ENCODE measurements at places on chromosomes 7 and 10.

DNA sequence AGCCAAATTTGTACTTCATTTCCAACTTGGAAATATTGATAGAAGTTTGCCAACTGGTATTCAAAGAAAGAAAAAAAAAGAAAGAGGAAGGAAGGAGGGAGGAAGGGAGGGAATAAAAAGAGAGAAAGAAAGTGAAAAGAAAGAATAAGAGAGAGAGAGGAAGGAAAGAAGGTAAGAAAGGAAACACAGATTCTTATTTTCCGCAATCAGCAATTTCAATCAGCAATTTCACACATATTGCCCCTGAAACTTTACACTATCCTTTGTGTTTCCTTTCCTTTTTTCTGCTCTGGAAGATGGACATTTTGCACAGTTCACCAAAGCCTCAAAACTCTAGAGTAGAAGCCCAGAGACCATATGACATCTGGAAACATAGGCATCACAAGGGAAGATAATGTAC, 888.1 kb downstream of the REEP3 start:
- DNase-seq, result no peak

GRCh38 chr10:5413012-5413938, 918 bp downstream of the NET1 start:
- DNase-seq, result no peak

- no peak for DNase-seq
Measured at GRCh38 chr7:117639966-117640365, 160.1 kb downstream of the CFTR start.

- no peak for DNase-seq
Measured at GRCh38 chr7:155728116-155728515, 83.7 kb downstream of the RBM33 start.

- DNase-seq, result no peak
Measured at GRCh38 chr10:124375691-124376090, 43.0 kb downstream of the OAT start.

- DNase-seq, result no peak
Measured at GRCh38 chr10:50286996-50287803, 35.9 kb upstream of the ASAH2 start.

DNA sequence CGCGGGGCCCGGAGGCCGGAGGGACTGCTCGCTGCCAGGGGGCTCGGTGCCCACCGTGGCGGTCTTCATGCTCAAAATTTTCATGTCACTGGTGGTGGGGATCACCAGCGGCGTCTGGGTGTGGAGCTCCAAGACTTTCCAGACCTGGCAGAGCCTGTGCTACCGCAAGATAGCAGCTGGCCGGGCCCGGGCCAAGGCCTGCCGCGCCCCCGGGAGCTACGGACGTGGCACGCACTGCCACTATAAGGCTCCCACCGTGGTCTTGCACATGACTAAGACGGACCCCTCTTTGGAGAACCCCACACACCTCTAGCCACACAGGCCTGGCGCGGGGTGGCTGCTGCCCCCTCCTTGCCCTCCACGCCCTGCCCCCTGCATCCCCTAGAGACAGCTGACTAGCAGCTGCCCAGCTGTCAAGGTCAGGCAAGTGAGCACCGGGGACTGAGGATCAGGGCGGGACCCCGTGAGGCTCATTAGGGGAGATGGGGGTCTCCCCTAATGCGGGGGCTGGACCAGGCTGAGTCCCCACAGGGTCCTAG, 2.0 kb downstream of the FZD9 start:
- DNase-seq, result no peak

DNA sequence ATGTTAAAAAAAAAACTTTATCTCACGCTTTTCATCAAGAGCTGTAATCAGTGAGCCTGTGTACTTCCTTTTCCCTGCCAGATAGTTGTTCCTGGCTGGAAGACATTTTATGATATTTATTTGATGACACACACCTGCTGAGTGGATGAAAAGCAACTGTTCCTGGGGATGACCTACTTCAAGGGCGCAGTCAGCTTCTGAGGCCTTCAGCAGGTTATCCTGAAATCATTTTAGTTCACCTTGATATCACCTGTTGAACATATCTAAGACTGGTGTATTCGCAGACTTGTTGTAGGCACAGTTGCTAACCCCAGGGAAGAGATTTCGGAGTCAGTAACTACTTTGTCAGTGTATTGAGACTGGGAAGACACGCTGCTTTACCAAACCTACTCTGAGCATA, 234.5 kb upstream of the TCF7L2 start:
- no peak for DNase-seq

DNA sequence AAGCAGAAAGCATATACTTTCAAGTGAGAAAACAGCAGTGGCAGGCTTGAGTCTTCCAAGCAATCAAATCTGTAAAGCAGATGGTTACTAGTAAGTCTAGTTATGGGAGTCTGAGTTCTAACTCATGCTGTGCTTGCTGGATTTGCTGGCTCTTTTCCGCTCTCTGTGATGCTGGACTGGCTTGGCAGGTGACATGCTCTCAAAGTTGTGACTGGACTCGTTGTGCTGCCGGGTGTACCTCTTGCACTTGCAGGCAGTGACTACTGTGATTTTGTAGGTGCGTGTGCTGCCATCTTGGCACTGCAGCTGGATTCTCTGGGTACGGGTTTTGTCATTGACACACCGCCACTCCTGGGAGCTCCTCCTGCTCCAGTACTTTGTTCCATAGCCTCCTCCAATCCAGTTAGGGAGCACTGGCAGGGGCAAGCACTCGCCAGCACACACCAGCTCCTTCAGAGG, 3.1 kb downstream of the SOSTDC1 start:
- no peak for DNase-seq

DNA sequence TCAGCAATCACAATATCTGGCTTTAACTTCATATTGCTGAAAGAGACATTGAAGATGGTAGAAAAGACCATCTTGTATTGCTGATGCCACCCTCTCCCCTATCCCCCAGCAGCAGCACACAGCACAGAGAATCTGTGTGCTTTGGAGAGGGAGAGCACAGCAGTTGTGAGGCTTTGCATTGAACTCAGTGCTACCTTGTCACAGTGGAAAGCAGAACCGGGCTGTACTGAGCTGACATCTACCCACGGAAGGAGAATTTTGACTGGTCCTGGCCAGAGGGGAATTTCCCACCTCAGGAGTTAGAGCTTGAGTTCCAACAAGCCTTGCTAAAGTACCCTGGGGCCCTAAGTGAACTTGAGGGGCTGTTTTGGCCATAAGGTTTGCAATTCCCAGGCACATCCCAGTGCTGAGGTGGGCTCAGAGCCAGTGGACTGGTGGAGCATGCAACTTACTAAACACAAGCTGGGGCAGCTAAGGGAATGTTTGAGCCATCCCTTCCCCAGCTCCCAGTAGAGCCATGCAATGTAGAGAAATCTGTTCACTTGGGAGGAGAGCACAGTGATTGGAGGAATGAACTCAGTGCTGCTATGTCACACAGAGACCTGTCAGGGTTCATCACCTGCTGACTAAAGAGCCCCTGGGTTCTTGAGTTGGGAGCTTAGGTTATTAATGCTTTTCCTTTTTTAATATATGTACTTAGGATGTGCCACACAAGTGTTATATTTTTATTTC, 62.1 kb downstream of the OR13A1 start:
- no peak for DNase-seq

- DNase-seq, result no peak
Measured at GRCh38 chr7:44237696-44238095, 36.9 kb downstream of the YKT6 start.

- DNase-seq, result no peak
Measured at GRCh38 chr10:101123085-101123814, 7.8 kb upstream of the TLX1 start.

DNA sequence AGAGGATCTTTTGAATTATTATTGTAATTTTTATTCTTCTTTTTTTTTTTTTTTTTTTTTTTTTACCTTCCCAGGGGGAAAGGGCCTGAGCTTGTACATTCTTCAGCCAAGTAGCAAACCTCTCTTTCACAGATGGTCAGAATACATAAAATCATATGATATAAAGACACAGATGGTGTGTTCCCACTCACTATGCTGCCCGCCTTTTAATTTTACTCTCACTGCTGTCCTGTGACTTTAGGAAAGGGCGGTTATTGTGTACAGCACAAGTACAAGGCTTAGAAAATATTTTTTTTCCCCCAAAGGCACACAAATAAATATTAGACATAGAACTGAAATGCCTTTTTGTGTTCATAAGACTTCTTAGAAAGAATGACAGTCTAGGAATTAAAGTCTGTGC, 213.6 kb downstream of the RPS24 start:
- DNase-seq, result no peak

DNA sequence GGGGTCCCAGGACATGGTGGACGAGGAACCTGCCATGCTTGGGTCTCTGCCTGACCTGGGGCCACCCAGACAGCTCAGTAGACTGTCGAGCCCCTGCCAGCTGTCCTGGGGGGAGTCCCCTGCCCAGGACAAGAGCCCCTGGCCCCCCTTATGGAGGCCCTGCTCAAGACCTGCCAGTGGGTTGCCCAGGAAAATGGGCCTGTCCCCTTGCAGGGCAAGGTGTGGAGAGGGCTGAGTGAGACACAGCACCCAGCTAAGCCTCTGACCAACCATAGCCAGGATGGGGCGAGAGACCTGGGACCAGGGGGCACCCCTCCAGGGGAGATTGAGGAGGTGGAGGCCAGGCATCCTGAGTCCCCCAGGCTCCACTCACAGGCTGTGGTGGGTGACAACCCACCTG, 1.8 kb downstream of the FUOM start:
- no peak for DNase-seq

- no peak for DNase-seq
Measured at GRCh38 chr7:25314731-25315267, 86.5 kb upstream of the NPVF start.

- DNase-seq, result no peak
Measured at GRCh38 chr10:3570855-3571266, 214.1 kb downstream of the KLF6 start.

GRCh38 chr10:96496281-96496925, 17.3 kb downstream of the TLL2 start:
- DNase-seq, result no peak

GRCh38 chr10:128087884-128088709, 38.1 kb downstream of the MKI67 start:
- no peak for DNase-seq

GRCh38 chr7:43692582-43693373, 36.5 kb downstream of the COA1 start:
- DNase-seq, result no peak

DNA sequence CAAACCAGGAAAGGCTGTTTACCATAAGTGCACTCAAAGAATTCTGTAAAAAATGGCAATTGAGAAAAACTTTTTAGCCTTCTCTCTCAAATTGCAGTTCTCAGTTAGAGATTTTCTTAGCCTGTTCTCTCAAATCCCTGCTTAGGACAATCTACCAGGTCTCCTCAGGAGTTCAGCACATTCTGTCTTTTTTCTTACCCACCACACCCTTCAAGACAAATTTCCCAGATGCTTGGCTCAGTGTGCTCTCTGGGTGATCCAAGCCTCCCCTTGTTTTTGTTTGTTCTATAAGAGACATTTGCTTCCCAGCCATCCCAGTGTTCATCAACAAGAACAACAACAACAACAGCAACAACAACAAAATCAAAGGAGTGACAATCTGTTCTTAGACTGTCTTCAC, 87.3 kb downstream of the MACC1 start:
- DNase-seq, result no peak

DNA sequence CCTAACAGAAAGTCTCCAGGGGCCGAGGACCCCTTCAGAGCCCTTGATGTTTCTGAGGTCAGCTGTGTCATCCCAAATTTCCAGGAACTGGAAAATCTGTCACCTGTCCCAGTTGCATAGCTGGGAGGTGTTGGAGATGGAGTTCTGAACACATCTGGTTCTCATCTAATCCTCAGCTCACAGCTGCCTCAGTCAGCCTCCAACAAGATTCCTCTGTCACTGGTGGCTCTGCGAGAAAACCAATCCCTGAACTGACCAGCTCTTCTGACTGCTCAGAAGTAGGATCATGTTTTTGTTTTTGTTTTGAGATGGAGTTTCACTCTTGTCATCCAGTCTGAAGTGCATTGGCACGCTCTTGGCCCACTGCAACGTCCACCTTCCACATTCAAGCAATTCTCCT, 37.6 kb upstream of the MYL10 start:
- no peak for DNase-seq

GRCh38 chr10:60810437-60811182, 32.3 kb downstream of the CDK1 start:
- no peak for DNase-seq

GRCh38 chr7:2717293-2718261, 29.6 kb downstream of the AMZ1 start:
- DNase-seq, result no peak

- DNase-seq, result no peak
Measured at GRCh38 chr7:130529417-130529816, 37.5 kb downstream of the MEST start.

- no peak for DNase-seq
Measured at GRCh38 chr7:152974577-152974976, 215.0 kb downstream of the ACTR3B start.

DNA sequence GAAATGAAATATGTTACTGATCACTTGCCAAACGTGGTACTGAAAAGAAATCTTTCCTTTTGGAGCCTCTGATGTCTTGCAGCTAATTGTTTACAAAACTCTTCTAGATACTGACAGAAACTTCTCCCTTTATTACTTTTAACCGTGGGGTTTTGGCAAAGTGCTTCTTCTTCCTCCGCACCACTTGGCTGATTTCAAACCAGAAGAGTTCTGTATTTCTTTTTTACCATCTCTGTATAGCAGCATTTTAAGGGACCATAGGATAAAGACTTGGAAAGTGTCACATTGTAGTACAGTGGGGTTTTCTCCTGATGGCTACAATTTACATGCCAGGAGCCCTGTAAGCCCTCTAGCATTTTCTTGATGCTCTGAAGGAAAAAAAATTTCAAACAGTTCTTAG, 21.9 kb upstream of the CREB5 start:
- DNase-seq, result no peak

- DNase-seq, result no peak
Measured at GRCh38 chr7:157021071-157021870, 10.8 kb upstream of the MNX1 start.

DNA sequence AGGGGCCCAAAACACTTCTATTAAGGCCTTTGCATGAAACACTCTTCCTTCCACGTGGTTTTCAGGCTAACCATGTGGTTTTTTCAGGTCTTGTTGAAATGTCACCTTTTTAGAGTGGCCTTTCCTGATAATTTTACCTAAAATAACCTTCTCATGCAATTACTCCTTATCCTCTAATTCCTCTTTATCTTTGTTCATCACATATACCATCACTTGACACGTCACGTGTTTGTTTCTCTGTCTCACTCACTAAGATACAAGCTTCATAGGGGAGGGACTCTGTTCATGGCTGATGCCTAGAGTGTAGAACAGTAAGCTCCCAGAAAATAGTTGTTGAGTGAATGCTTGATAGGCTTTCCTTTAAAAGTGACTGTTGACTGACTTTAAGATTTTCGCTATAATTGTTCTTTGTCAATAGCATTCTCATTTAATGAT, 63.7 kb downstream of the ST7 start:
- no peak for DNase-seq
